ENCODE measurements at places on chromosomes 2 and 18.

- DNase-seq, result no peak
These were observed 594.0 kb upstream of the ACVR2A start for GRCh38 chr2:147250652-147251356.

DNA sequence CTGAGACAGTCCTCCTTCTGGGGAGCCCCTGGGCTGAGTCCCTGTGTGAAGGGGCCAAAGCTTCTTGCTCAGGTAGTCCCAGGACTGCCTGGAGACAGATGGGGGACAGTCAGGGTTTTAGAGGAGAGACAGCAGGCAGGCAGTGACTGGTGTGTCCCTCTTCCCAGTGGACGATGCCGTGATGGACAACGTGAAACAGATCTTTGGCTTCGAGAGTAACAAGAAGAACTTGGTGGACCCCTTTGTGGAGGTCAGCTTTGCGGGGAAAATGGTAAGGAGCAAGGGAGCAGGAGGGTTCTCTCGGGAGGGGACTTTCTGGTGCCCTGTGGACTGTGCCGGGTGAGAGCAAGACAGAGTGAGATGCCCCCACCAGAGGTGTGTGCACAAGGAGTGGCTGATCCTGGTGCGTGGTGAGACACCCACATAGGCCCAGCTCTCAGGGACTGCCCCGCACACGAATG, 74.8 kb downstream of the DYSF start:
- DNase-seq, result no peak

DNA sequence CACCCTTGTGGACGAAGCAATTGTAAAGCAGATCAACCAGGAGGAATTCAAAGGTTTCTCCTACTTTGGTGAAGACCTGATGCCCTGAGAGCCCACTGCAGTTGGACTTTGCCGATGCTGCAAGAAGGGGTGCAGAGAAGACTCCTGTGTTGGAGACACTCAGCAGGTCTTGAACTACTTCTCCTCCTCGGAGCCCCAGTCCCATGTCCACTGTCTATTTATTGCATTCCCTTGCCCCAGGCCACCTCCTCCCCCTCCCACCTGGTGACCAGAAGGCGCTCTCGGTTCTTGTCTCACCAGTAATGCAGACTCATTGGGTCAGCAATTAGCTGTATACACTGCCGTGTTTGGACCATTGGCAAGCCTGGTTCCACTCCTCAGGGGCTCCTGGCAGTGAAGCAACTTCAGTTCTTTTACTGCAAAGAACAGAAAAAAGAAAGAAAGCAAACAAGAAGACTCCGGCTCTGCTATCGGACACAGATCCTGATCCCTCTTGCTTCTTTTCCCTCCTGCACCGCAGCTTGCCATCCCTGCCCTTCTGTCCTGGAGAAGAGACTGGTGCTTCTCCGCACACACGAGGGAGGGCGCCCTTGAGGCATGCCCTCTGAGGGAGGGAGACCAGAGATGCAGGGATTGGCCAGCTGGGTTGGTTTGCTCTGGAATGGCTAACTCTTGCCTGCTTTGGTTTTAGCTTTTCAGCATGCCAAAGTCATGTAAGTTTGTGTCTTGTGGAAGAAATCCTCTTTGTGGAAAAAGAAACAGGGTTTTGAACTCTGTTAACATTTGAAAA, 112.2 kb upstream of the EPAS1 start:
- DNase-seq, result no peak

DNA sequence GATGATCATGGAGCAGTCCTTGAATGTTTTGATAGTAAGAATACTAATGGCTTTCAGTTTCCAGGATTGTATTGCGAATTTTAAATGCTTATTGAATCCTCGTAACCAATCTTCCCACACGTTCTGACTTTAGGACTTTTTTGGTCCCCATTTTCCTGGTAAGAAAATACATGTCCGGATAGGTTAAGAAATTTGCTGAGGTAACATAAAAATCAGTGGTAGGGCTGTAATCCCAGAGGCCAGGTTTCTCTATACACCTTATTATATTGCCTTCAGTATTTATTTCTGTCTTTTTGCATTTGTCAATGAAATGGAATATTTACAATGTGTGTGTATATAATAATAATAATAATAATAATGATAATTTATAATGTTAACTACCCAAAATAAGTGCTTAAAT, 603.2 kb downstream of the TMEM182 start:
- DNase-seq, result no peak

DNA sequence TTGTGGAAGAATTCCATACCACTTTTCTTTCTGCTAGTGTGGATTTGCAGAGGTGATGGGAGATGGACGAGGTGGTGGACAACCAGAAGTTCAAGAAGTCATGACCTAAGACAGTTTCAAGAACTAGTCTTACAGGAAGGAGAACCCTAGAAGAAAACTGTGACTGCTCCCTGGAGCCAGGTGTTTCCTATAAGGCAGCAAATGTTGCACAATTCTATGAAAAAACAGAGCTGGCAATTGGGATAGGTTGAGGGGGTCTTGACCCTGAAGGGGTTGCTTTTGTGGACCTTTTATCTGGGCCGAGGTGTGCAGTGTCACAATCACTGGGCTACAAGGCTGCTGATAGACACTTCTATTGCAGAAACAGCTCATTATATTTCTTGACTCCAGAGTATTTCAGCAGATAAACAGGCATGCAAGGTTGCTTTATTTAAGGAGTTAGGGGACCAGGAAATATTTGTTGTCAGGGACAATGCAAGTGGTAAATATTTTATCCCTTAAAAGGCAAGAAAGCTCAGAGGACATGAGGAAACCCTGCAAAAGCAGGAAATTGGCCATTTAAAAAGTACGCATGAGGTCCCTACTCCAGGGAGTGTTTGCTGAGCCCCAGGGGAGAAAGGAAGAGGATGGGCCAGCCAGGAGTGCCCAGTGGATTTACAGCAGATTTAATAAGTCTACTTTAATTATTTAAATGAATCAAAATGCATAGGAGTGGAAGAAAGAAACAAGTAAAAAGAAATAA, 22.9 kb downstream of the APCDD1 start:
- DNase-seq, result no peak

DNA sequence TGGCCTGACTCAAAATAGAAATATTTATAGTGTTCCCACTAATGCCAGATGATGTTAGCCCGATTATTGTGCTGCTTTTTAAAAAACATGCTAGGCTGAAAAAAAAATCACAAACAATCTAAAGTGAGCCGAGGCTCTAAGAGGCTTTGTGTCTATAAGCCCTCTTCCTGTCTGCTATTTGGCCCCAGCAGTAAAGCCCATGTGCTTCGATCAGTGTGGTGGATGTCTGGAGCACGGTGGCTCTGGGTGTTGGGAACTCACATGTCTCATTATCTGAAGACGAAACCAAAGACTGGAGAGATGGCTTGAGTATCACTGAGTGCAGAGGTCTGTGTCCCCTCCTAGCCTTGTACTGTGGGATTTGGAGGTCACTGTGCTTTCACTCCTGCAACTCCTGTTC, 55.1 kb downstream of the INO80C start:
- DNase-seq, result no peak

GRCh38 chr2:45953376-45954027, 302.0 kb downstream of the PRKCE start:
- DNase-seq, result no peak
